ENCODE measurements at places on chromosomes 12 and 14.

GRCh38 chr12:116556964-116557698 is 2.0 kb upstream of the MAP1LC3B2 start:
- no peak for DNase-seq

GRCh38 chr14:24700511-24700910 is 66.5 kb upstream of the GZMB start:
- no peak for DNase-seq

- DNase-seq: no peak
Observed at GRCh38 chr12:55726971-55727370, 1.8 kb downstream of the CD63 start.

DNA sequence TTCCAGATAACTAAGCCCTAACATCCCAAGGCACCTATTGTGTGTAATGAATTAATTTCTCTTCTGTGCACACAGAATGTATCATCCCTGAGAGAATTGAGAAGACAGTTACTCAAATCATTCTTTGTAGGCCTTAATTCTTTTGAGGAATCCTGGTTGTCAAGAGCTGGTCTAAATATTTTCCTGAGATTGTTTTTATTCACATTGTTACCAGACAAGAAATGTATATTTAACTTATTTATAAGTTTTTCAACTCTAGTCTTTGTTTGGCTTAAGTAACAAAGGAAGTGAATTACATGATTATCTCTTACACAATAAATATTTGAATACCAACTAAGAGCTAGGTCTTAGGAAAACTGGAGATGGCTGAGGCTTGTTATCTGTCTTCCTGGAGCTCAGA is 169.4 kb downstream of the DACT1 start:
- no peak for DNase-seq

DNA sequence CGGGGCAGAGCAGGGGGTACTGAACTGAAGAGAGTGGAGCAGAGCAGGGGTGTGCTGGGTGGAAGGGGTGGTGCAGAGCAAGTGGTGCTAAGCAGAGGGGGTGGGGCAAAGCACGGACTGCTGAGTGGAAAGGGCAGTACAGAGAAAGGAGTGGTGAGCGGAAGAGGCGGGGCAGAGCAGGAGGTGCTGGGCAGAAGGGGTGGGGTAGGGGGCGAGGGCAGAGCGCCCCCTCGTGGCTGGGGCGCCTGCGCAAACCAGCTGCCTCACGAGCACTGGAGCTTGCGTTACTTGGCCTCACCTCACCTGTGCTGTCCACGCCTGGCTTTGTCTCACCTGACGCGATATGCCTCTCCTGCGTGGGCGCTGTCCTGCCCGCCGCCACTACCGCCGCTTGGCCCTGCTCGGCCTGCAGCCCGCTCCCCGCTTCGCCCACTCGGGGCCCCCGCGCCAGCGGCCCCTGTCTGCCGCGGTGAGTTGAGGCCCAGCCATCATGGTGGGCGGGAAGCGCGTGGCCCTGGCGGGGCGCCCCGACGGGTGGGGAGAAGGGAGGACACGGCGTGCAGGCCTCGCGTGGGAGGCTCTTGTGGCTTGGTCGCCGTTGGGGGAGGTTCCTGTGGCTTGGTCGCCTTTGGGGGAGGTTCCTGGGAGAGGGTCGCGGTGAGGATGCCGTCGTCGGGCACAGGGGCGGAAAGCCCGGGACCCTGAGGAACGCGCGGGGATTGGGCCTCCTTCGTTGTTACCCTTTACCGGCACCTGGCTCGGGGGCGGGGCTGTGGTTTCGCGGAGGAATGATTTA is at the start of gene COX8C:
COX8C (plus strand) TSS at position 257 of the 796 bp plus-strand sequence; CDS start at position 344, 87 bp downstream.
- no peak for DNase-seq

- no peak for DNase-seq
Observed at GRCh38 chr12:108483213-108484059, 31.6 kb upstream of the FICD start.

DNA sequence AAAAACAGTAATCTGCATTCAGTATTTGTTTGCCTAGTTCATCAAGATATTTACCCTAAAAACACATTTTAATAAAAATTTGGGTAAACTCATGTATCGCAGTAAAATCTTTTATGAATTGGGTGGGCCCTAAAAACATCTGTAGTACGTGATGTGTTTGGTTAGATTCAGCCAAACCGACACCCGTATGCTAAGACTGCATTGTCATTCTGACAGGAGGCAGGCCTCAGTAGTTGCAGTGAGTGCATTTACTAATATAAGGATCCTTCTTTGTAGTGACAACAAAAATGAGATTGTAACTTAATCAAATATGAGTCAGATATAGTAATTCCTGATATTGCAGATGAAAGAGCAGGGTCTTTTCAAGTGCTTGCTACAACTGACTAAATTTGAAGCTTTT is 191.8 kb downstream of the SLC16A7 start:
- no peak for DNase-seq

- DNase-seq: no peak
Observed at GRCh38 chr14:75909630-75910029, 72.2 kb downstream of the TGFB3 start.

GRCh38 chr14:91323671-91324605 is 79.4 kb upstream of the GPR68 start:
- DNase-seq: peak; percentile 92

DNA sequence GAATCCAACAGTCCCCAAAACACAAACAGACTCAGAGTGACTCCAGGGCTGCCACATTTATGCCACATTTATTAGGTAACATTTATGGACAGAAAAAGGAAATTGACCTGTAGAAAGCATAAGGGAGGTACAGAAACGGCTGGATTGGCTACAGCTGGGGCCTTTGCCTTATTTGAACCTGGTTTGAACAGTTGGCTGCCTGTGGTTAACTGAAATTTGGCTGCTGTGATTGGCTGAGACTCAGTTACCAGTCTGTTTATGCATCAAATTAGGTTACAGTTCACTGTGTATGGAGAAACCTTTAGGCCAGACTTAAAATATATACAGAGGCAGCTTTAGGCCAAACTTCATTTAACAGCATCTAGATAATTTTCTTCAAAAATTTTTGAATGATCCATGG is 27.8 kb upstream of the PCNX1 start:
- DNase-seq: no peak

DNA sequence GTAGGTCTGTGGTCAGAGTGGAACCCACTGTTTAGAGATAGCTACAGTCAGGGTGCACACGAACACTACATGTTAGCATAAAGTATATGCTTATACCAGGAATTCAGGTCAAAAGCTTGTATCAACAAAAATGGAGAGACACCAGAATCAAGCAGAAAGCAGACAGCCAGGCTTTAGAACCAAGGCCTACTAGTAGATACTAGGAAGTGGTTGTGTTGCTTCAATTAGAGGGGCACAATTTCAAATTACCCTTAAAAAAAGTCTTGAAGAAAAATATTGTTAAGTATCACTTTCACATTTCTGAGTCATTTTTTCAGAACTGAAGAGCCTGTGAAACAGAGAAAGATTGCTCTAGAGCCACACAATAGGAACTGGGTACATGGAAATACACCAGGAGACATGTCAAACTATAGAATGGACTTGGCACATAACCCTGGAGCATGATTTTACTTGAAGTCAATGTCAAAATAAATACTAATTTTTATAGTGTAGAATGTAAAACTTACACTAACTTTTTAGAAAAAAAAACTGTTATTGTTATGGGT is 41.6 kb downstream of the LRRC9 start:
- DNase-seq: no peak

Measured in stimulated activated CD4-positive, alpha-beta T cell treated with anti-CD3 and anti-CD28 coated beads, Interleukin-1b, Interleukin-23, amount 100 ng/mL, for 24 hours (primary cell).